ENCODE measurements at places on chromosomes 1 and 21.
A peak's percentile ranks its signal among the peaks of the same experiment; 100 is the strongest.

DNA sequence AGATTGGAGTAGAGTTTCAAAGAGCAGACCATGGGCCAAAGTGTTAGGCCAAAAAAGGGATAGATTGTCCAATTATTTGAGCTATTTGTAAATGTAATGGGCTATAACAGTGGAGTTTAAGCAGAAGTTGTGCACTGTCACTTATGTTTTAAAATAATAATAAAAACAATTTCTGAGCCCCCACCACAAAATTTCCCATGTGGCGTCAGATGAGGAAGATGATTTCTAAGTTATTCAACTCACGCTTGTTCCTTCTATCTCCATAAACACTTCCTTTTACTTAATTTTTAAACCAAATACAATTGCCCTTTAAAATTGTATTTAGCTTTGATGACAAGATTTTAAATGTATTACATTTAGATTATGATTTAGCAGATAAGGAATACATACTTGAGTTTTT lies 330.0 kb downstream of the PTPRC start:
- no peak for DNase-seq

- DNase-seq: no peak
Measured at GRCh38 chr1:39940253-39940652, 14.7 kb upstream of the MFSD2A start.

GRCh38 chr1:33332357-33332789 lies 11.5 kb upstream of the A3GALT2 start:
- no peak for DNase-seq

DNA sequence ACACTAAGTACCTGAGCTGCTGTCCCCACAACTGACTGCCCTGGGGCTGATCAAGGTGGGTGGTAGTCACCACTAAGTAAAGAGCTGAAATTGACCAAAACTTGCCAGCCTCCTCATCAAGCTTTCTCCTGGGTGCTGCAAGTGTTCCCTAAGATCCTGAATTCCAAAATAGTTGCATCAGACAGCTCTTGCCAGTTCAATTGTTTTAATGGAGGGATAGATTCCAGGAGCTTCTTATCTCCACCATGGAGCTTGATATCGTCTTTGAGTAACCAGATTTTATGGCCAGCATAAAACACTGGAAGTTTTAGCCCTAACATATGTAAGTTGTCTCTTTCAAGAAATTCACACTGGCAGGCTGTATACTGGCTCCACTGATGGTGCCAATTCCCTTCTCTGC lies 90.3 kb downstream of the NID1 start:
- no peak for DNase-seq

DNA sequence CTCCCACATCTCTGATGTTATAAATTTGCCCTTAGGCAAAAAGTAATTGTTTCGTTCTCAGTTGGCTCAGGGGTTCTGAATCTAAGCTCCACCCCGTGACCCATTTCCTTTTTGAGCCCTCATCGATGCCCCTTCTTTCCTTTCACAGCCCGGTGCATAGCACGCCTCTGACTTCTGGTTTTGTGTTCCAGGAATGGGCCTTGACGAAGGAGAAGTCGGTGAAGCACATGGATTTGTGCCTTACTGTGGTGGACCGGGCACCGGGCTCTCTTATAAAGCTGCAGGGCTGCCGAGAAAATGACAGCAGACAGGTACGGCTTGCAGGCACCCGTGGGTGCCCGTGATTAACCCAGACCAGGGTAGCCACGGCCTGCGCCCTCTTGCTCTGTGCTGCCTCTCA lies 151.9 kb downstream of the PGBD5 start:
- peak; percentile 51 for DNase-seq

DNA sequence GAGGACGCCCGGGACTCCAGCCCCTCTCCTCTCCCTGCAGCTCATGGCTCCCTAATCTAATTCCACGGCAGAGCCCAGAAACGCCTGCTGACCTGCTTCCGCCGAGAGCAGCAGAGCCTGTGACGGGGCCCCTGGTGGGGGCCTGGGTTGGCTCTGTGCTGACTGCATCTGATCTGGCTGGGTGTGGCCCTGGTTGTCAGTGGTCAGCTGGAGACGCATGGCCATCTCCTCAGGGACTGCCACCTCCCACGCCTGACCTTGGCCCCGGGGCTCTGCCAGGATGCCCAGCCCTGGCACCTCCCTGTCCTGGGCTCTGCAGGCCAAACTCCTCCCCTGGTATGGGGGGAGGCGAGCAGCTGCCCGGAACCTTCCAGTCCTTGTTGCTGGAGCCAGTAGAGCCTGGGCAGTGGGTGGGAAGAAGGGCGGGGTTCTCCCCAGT lies 1.1 kb upstream of the PLCH2 start:
- no peak for DNase-seq

DNA sequence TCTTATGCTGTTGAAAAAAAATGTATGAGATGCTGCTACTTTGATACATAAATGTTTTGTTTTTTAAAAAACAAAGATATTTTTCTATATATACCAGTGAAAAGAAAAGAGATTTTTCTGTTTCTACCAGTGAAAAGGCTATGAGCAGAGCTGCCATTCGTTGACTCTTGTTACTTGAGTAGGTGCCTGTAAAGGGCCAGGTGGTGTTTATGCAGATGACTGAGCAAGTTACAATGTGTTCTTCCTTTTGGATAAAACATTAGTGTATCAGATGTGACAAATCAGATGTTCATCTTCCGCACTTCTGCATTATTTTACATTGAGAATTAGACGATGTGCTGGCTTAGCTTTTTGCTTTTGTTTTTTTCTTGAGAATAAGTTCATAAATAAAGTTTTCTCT lies 45.4 kb downstream of the BARHL2 start:
- DNase-seq: no peak

DNA sequence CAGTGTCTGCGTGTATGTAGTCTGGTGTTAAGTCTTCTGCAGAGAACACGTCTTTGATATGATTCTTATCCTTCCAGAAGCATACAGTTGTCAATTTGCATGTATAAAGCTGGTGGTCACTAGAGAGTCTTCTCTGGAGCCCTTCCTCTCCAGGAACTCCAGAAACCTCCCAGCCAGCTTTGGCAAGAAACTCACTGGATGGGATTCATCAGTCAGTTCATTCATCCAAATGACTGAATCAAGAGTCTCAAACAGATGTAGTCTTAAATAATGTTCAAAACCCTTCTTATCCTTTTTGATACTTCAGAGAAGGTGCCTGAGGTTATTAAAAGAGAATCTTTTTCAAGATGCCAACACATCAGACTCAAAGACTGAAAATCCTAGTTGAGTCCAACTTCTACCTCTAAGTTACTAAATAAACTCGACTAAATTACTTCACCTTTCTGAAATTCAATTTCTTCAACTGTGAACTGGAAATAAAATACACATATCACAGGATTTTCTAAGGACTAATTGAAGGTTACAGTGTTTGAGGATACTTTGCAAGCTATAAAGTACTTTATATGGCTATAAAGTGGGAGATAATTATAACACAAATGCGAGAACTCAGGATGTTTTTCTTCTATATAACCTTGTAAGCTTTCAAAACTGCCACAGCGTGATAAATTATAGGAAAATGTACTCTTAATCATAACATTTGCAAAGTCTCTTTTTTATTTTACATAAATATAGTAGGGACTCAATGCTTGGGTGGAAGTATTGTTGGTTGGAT lies 252.4 kb downstream of the FGGY start:
- DNase-seq: no peak

DNA sequence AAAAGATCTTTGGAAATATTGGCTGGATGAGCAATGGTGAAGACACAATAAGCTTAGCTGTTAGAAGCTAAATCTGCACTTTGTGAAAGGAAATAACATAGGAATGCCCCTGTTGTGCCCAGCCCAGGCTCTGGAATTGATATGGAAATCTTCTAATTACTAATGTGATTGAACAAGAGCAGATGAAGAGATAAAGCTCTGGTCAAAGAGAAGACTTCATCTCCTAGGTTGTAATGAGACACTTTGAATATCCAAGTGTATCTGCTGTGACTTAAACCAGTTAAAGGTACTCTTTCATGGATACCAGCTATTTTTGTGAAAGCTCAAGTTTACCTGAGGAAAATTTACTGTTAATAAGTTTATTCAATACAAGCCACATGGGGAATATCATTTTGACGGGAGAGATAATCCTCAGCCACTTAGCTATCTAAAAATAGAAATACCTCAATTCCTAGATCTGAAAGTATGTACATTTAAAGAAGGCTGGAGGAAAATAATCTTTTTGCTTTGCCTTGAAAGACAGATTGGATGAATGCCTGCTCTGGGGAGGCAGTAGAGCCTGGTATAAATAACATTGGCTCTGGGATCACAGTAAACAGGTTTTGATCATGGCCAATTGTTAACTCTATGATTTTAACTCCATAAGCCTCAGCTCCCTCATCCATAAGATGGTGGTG lies 494.0 kb upstream of the B3GALT2 start:
- no peak for DNase-seq

DNA sequence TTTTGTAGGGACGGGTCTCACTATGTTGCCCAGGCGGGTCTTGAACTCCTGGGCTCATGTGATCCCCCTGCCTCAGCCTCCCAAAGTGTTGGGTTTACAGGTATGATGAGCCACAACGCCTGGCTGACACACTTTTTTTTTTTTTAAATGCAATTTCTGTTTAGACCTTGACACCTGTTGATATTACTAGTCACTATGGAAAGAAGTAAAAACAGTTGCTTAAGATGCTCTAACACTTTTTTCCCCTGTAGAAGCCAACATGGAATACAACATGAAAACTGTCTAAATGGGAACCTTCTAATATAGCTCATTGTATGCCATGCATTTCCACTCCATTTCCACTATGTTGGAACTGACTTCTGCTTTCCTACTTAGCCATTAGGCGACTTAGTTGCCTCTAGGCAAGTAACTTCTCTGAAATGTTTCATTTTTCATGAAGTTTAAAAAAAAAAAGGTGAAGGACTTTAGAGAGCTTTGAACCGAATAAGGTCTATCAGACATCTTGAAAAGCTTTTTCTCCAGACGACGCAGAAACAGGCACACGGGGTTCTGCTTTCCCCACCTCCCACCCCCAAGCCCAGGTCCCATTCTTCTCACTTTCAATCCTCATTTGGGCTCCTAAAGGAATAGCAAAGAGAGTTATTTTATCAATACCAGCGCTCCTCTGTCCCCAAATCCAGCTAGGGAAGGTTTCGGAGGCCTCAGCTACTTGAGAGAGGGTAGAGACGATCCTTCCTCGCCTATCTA lies 648 bp upstream of the DR1 start:
- no peak for DNase-seq

DNA sequence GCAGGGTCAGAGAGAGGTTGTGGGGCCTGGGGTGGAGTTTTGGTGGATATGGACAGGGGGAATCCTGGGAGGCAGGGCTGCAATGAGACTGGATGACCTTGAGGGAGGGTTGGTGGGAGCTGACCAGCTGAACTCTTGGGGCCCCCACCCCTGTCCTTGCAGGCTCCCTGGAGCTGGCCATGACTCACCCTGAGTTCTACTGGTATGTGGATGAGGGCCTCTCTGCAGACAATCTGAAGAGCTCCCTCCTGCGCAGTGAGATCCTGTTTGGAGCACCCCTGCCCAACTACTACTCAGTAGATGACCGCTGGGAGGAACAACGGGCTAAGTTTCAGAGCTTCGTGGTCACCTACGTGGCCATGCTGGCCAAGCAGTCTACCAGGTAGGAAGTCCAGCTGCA lies 23.6 kb downstream of the DISP3 start:
- DNase-seq: no peak

DNA sequence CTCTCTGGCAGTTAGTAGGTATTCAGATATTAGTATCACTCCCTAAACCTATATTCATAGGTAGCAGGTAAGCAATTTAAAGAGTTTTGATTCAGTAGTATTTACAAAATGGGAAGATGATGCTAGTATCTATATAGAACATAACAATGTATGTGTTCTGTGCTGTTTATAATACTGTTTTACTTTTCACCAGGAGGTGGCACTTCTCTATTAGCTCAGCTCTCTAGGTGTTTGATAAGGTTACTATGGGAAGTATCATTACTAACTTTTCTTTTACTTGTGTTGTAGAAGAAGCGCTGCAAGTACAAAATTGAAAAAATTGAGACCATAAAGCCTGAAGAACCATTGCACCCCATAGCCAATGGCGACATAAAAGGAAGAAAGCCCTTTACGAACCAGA lies 49.4 kb upstream of the FASLG start:
- DNase-seq: no peak

DNA sequence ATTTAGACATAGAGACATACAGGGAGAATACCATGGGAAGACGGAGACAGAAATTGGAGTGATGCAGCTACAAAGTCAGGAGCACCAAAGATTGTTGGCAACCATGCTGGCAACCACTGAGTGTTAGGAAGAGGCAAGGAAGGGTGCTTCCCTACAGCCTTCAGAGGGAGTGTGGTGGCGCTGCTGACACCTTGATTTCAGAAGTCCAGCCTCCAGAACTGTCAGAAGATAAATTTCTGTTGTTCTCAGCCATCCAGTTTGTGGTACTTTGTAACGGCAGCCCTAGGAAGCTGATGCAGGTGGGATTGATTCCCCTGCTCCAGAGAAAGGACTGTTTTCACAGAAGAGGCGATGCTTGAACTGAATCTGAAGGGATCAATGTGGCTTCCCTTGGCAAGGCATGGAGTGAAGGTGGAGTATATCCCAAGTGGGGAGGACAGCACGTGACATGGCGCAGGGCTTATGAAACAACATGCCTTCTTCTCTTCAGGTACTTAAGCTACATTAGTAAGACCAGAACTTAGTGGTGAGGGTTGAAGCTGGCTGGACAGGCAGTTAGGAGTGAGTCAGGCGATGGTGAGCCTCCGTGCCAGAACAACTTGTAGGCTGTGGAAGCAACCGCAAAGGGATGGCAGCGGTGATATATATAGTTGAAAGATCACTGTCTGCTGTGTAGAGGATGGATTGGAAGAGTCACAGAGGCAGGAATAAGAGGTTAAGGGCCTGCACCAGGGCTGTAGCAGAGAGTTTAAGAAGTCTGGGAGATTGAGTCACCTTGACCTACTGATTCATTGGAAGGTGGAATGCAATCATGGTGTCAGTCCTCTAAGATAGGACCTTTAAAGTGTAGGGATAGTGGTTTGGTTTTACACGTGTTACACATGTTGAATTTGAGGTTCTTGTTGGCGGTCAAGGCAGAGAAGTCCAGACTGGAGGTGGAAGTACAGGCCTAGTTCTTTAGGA lies 2.1 kb downstream of the LEPR start:
- peak; percentile 10 for DNase-seq

DNA sequence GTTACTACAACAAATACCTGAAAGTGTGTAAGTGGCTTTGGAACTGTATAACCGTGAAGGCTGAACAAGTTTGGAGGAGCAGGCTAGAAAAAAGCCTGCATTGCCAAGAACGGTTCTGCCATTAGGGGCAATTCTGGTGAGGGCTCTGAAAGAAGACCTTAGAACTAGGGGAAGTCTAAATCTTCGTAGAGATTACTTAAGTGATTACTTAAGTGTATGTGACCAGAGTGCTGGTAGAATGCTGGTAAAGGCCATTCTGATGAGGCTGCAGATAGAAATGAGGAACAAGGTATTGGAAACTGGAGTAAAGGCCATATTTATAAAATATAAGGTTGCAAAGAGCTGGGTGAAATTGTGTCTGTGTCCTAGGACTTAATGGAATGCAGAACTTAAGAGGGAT lies 158.0 kb downstream of the CLIC6 start:
- DNase-seq: no peak
